ENCODE measurements at places on chromosomes 5 and 9.

GRCh38 chr5:76082772-76083554 is at the start of gene SV2C:
SV2C (plus strand) TSS chr5:76083383; CDS start chr5:76131751, 48,368 bp downstream.
- no peak for DNase-seq

DNA sequence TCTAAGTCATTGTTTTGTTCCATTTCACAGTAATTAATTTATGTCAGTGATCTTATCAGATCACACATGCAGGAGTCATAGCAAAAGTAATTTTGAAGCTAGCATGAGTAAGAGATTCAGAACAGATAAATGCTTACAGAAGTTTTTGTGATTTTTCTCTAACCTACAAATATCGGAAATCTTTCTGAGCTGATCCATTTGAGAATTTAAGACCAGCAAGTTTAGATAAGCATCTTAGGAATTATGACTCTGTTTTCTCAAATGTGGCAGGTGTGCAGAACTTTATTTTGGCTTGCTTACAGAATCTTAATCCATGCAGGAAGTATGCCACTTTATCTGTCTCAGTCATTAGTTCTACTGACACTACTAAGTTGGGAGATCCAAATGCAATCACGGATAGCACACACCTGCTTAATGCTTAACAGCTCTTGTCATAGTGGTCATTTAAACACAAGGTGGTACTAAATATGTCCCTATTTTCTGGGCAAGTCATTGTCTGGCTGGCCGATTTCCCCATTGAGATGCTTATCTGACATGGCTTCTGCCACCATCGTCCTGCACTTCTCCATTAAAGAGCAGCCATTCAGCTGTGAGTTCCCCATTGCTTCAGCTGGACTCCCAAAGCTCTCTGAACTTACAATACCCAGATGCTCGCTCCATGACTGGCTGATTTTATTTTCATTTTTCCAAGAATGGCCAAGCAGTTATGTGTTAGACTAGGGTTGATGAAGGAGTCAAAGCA is 305.4 kb upstream of the NUDT12 start:
- DNase-seq = peak; percentile 80

GRCh38 chr9:86488794-86489193 is 134.6 kb upstream of the TUT7 start:
- DNase-seq = no peak

- DNase-seq = no peak
Observed at GRCh38 chr5:132321109-132321721, 27.0 kb downstream of the SLC22A4 start.

- DNase-seq = no peak
Observed at GRCh38 chr9:72415163-72415562, 50.2 kb upstream of the ZFAND5 start.

- DNase-seq = peak; percentile 92
Observed at GRCh38 chr9:136787690-136788400, 3.3 kb upstream of the TMEM141 start.

DNA sequence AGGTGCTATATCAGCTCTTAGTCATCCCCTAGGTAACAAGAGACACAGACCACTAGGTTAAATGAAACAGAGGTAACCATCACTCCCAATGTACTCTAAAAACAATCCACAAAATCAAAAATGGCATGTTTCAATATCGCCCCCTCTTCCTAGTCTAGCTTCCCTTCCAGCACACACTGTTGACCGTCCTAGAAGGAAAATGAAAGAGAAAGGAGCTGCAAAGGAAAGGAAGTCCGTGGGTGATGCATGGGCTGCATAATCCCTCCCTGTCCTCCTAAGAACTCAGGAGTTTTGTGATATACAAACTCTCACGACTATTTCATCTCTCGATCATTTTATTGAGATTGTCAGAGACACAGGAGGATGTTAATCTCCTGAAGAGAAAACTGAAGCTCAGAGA is 101.6 kb downstream of the RFK start:
- DNase-seq = peak; percentile 27

DNA sequence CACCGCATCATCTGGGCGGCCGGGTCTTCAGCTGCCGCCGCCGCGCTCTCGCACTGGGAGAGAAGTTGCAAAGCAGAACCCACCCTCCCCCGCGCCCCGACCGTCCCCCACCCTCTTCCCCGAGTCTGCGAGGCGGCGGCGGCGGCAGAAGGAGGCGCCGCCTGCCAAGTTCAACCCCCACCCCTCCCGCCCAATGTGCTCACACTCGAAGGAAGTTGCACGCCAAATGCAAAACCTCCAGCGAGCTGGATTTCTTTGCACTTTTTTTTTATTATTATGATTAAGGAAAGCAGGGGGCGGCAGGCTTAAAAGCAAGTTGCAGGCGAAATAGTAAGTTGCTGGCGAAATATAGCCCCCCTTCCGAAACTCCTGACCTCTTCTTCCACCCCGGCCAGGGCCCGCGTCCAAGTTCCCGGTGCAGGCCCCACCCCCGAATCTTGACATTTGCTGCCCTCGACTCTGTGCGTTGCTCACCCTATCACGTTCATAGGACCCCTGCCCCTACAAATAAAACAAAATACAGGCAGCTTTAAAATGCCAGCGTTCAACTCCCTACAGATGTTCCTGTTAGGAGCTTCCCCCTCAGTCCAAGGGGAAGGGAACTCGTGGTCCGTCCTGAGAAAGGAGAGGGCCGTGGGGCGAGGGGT is 1.1 kb upstream of the NR3C1 start:
- DNase-seq = peak; percentile 94

GRCh38 chr5:88130211-88130815 is 138.3 kb downstream of the TMEM161B start:
- no peak for DNase-seq

- no peak for DNase-seq
Observed at GRCh38 chr9:115674091-115674490, 479.5 kb upstream of the PAPPA start.

- no peak for DNase-seq
Observed at GRCh38 chr9:137615387-137615871, 3.4 kb upstream of the EHMT1 start.

- DNase-seq = no peak
Observed at GRCh38 chr9:37919246-37919955, 15.5 kb upstream of the SLC25A51 start.

- DNase-seq = no peak
Observed at GRCh38 chr5:33631786-33632185, 191.0 kb downstream of the TARS1 start.

DNA sequence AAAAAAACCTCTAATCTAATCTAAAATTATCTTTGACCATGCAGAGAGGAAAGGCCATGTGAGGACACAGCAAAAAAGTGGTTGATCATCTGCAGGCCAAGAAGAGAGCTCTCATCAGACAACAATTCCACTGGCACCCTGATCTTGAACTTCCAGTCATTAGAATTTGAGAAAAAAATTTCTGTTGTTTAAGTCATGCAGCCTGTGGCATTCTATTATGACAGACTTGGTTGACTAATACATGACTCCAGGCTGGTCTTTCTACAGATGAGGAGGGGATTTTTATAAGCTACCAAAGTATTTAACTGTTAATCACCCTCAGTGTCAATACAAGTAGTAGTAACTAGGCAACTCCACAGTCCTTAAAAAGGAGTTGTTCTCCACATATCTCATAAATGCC is 358.5 kb upstream of the RGMB start:
- no peak for DNase-seq

GRCh38 chr9:126699401-126699881 is 85.7 kb downstream of the LMX1B start:
- no peak for DNase-seq

DNA sequence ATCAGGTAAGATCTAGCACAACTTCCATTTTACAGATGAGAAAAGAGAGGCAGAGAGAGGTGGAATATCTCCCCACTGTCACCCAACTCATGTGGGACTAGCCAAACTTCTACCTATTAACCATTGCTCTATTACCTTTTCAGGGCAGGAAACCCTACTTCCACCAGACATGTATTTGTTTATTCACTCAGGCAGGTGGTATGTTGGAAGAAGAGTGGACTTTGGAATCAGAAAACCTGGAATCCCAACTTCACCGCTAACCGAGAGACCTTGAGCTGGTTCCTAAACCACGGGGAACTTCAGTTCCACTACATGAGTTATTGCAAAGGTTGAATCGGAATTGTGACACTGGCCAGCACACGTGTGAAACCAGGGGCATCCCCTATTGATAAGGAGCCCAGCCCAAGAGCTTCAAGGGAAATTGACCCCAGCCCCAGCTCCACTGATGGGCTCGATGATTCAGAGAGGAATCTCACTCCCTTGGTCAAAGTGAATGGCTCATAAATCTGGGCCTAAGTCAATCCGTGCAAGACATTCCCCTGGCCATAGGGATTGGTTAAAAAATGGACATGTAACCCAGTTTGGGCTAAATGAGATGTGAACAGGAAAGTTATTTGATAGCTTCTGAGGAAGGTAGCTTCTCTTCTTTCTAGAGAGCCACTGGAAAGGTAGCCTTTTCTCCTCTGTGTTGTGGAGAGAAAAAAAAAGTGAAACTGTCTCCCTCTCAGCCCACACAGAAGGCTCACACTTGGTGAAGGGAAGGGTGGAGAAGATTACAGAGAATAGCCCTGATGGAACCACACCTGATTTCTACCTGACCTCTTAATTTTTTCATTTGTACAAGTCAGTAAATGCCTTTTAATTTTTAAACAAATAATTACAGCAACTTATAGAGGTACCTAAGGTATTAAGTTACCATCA is 5.5 kb upstream of the GLIS3 start:
- DNase-seq = no peak

- no peak for DNase-seq
Observed at GRCh38 chr5:10257870-10258269, 7.8 kb downstream of the CCT5 start.

GRCh38 chr9:94057918-94058317 is 26.3 kb upstream of the PTPDC1 start:
- no peak for DNase-seq

- no peak for DNase-seq
Observed at GRCh38 chr5:73861313-73861988, 235.5 kb downstream of the ARHGEF28 start.

- DNase-seq = no peak
Observed at GRCh38 chr5:16737209-16737608, 120.4 kb upstream of the RETREG1 start.

GRCh38 chr9:86079865-86080469 is 19.4 kb downstream of the GOLM1 start:
- no peak for DNase-seq

GRCh38 chr5:169009123-169009522 is 291.8 kb downstream of the SLIT3 start:
- no peak for DNase-seq

- DNase-seq = peak; percentile 70
Observed at GRCh38 chr5:139667730-139668063, 19.5 kb downstream of the CXXC5 start.

DNA sequence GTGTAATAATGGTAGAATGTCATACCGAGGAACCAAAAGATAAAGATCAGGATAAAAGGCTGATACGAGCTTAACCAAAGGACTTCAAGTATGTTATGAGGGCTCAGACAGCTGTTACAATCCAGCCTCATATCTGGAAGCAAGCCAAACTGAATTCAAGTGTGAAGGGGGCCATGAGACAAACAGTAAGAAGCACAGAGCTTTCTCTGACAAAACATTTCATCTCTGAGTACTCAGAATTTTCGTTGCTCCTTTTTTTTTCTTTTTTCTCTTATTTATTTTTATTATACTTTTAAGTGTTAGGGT is 52.9 kb upstream of the CD180 start:
- no peak for DNase-seq

DNA sequence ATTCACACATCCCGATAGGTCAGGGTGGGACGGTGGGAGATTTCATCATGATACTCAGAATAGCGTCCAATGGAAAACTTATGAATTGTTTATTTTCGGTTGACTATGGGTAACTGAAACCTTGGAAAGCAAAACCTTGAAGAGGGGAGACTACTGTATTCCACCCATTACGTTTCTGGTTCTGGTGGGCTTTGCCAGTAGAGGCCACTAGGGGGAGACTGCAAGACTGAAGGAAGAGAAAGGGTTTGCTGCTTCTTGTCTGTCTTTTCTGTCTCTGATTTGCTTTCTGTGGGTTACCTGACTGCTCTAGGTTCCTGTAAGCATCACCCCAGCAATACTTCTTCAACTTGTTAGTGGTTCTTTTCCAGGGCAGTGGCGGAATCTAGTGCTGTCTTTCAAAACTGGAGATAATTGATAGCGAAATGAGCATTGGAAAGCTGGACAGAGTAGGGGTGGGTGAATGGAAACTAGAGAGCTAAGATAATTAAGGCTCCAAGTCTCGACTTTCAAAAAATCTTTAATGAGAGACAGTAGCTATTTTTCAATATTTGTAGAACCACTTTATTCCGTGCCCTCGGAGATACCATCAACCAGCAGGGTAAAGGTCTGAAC is 27.0 kb downstream of the GRIN3A start:
- peak; percentile 51 for DNase-seq

- DNase-seq = peak; percentile 13
Observed at GRCh38 chr9:114417511-114417910, 29.7 kb upstream of the AKNA start.

DNA sequence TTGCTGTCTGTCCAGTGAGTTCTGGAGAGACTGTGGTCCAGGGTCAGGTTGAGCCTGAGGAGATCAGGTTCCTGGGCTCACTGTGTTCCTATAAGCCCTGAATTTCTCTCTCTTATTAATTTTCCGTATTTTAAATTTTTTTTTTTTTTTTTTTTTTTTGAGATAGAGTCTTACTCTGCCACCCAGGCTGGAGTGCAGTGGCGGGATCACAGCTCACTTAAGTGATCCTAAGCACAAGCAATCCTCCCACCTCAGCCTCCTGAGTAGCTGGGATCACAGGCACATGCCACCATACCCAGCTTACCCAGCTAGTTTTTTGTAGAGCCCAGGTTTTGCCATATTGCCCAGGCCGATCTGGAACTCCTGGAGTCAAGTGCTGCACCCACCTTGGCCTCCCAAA is 22.5 kb downstream of the NDST1 start:
- DNase-seq = no peak

DNA sequence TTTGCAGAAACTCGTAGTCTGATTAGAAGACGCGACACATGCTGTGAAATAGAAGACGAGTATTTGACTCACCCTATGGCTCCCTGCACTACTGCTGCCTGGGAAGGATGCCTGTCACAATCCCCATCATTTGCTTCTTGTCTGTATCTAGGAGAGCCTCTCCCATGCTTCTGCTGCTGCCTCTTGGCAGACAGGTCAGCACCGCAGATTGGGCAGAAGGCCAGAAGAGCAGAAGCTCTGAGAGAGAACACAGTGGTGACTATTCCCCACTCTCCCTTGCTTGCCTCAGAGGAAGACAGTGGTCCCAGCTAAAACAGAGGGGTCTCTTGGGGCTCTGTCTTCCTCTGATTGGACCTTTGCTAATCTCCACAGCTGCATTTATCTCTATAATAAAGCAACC is 84.0 kb upstream of the SMIM32 start:
- no peak for DNase-seq

- DNase-seq = no peak
Observed at GRCh38 chr9:123322273-123323195, 33.5 kb upstream of the CRB2 start.

GRCh38 chr9:111955048-111955447 is 58.4 kb downstream of the UGCG start:
- DNase-seq = no peak
